Activated CD4-positive, alpha-beta T cell treated with anti-CD3 and anti-CD28 coated beads for 4 hours (primary cell): ENCODE measurements at places on chromosomes 2 and 18.
A peak's percentile ranks its signal among the peaks of the same experiment; 100 is the strongest.

- no peak for DNase-seq
These were observed 66.5 kb downstream of the RHBDD1 start for GRCh38 chr2:226902041-226902966.

GRCh38 chr2:10765461-10765860, 44.0 kb downstream of the ATP6V1C2 start:
- no peak for DNase-seq

GRCh38 chr2:196887431-196887830, 39.1 kb downstream of the PGAP1 start:
- no peak for DNase-seq

DNA sequence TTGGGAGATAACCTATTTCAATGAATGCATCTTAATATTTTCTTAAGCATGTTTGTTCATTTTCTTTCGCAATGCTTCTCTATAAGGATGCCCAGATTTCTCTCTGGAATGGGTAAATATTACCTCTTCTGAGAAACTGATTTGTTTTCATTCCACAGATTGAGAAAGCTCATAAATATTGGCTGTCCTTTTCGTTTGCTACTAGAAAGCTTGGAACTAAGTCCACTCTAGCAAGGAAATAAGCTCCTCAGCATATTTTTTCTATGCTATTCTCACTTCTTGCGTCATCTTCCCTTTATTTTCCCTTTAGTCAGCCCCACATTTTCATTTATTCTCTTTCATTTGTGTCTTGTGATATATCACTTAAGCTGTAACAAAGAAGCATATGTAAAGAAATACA, 76.3 kb downstream of the ANTXR1 start:
- DNase-seq, result no peak

- no peak for DNase-seq
These were observed 6.6 kb downstream of the EPAS1 start for GRCh38 chr2:46303822-46304221.

DNA sequence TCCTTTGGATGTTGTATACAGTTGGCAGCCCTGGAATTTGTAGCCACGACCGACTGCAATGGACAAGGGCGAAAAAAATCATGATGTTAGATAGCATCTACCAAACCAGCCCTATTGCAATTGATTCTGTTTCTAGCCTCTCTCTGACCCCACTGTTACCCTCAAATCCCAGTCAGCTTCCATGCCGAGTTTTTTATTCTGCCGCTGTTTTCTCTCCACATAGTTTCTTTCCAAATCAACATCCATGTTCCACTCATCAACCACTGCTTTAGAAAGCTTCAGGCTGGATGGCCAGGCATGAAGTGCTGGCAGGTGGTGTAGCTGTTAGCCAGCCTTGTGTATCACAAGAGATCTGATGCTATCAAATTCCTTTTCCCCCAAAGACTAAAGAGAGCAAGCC, 272.8 kb downstream of the FIGN start:
- DNase-seq, result no peak

DNA sequence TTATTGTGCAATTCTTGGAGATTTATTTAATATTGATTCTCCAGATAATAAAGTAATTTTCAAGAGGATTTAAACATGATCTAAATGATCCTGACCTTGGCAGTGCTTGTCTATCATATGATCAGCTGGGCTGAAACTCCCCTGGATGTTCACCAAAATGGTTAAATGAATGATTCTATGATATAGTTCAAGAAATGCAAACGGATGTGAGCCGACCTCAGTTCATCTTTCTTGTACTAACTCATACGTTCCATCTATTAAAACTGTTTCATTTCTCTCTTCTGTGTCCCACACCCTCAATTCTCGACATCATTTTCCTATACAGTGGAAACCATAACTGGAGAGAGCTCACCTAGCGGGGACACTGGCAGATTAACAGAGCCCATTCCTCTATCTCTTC, 281.7 kb upstream of the CCDC68 start:
- DNase-seq, result no peak

GRCh38 chr2:238970553-238971081, 122.7 kb downstream of the TWIST2 start:
- DNase-seq, result peak; percentile 44

DNA sequence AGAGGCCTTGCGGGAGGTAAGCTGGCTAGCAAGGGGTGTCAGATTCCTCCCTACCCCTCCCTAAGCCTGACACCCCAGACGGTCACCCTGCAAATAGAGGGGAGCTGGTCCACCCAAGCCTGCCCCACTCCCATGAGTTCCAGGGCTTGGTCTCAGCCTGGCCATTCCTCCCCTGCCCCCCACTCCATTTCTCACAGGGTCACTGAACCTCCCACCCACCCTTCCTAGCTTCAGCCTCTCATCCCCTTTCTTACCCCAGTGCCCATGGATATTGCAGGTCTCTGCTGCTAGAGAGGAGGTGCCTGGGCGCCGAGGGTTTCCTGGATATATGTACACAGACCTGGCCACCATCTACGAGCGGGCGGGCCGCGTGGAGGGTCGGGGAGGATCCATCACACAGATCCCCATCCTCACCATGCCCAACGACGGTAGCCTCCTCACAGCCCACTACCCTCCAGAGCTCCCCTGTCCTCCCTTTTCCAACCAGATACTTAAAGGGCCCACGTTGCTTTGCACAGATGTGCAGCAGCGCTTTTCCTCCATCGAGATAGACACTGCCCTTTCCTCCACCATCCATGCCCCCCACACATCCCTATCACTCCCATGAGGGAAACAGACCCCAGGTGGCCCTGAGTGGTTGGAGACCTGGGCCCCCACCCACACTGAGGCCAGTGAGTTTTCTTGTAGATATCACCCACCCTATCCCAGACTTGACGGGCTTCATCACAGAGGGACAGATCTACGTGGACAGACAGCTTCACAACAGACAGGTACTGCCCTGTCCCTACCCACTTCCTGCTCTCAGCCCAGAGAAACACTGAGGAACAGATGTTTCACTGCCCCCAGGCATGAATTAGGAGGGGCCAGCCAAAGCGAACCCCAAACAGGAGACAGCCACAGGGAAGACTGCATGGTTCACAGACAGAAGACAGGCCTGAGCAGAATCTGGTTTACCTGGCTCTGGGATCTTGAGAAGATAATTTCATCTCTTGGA, 15.2 kb upstream of the ANKRD53 start:
- no peak for DNase-seq

- no peak for DNase-seq
These were observed 84.7 kb downstream of the GLI2 start for GRCh38 chr2:120820263-120820952.

DNA sequence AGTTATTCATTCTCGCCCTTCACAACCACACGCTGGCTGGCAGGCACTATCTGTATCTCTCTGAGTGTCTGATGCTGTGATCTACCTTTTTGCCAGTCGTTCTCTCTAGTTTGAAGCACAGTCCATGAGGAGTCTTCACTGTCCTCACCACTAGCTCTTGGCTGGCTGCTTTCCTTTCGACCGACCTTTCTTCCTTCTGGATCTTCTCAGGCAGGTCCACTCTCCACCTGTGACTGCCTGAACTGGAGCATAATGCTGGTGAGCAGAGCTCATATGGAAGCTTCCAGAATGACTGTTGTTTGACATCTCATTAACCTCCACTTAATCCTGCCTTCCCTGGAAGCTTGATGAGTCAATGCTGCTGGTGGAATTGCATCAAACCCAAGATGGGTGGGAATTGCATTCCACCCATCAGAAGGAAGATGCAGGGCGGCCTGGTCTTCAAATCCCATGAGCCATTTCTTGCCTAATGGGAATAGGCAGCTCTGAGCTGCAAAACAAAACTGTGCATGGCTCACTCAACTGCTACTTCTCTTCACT, 283.5 kb upstream of the HDAC4 start:
- DNase-seq, result no peak

- no peak for DNase-seq
These were observed 14.2 kb upstream of the ANKRD44 start for GRCh38 chr2:197324801-197325200.

DNA sequence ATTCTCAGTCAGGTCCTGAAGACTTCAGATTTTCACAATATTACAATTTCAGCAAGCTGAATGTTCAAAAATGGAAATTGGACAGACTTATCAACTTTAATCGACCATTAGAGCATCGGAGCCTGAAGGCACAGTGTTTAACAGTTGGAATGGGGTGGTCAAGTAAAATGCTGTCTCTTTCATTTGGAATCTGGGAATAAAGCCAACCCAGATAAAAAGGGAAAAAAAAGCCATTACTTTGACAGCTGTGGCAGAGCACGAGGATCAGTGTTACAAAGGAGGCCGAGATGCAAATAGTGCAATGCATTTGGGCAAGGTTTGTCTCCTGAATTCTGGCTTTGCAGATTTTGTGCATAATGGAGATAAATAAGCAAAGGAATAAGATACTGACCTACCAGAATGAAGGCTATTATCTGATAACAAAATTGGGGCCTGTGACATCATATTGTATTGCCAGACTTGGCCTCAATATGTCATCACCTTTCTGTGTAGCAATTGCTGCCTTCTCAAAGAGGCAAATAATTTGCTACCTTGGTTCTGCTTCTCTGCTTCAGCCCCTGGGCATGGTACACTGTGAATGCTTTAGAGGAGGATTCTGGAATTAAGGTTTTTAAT, 277.5 kb upstream of the KLHL29 start:
- no peak for DNase-seq

DNA sequence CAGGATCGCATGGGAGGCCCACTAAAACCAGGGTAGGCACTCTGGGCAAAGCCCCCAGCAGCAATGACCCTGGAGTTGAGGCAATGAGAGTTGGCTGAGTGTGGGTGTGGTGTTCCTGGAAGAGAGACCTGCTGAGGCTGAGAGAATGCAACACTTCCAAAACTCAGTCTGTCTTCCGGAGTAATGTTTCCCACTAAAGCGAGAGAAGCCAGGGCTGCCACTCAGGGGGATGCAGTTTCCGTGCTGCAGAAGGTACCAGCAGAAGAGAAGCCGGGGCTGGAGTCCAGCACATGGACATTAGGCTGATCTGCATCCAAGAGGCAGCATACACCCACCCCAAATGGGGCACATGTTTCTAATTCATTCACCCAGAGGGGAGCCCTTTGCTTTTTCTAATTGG, 127.2 kb upstream of the ARHGAP28 start:
- no peak for DNase-seq

DNA sequence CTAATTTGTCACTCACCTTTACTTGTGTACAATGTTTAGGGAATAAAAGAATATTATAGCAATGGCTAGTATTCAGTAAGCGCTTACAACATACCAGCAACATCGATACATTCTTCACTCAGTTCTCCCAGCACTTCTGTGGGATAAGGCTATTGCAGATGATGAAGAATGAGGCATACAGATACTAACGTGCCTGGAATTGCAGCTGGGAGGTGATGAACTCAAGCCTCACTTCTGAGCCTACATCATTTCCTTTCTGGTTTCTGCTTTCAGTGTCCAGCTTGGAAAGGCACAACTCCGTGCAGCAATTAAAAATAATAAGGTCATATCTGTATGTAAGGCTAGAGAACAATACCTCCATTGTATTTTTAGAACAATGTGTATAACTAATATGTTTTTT, 95.4 kb upstream of the AQP4 start:
- no peak for DNase-seq

GRCh38 chr2:44397447-44398175, 35.9 kb downstream of the CAMKMT start:
- no peak for DNase-seq

DNA sequence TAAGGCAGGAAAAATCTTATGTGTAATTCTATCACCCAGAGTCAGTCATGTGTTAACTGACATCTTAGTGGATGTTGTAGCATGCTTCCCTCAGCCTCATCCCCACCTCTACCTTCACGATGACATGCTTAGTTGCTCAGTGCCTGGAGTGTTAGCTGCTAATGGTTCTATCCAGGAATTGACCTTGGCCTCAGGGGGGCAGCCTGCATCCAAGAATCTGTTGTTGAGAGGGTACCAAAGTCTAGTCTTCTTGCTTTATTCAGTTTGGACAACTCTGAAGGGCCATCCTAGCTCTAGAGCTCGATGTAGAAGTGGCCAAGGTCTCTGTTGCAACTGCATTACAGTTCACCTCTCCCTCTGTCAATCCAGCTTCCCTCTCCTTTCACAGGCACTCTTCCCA, 61.2 kb downstream of the ACYP2 start:
- DNase-seq, result no peak

GRCh38 chr18:484749-485464, 15.6 kb downstream of the COLEC12 start:
- DNase-seq, result no peak

- no peak for DNase-seq
These were observed 52.7 kb upstream of the ODC1 start for GRCh38 chr2:10500601-10501361.

GRCh38 chr2:15893689-15894480, 46.5 kb upstream of the MYCN start:
- DNase-seq, result no peak
